Tongue (tissue), 3 donors: ENCODE measurements at places on chromosomes 1 and 21.
A peak's percentile ranks its signal among the peaks of the same experiment; 100 is the strongest.

- DNase-seq: no peak
Measured at GRCh38 chr1:202130297-202130721, 7.6 kb downstream of the GPR37L1 start.

DNA sequence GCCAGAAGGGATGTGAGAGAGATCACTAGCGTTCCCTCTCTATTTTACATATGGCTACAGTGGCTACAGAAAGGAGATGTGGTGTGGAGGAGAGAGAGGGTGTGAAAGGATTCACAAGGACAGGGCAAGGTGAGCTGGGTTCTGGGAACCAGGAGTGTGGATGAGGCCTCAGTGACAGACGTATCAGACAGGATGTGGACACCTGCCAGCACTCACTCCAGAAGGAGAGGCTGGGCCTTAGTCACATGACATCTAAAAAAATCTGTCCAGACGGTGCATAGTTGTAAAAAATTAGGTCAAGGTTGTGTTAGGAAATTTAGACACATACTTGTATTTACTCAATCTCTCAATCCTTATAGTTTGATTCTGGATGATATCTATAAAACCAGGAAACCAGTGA is 10.6 kb downstream of the TRIM67 start:
- DNase-seq: no peak

DNA sequence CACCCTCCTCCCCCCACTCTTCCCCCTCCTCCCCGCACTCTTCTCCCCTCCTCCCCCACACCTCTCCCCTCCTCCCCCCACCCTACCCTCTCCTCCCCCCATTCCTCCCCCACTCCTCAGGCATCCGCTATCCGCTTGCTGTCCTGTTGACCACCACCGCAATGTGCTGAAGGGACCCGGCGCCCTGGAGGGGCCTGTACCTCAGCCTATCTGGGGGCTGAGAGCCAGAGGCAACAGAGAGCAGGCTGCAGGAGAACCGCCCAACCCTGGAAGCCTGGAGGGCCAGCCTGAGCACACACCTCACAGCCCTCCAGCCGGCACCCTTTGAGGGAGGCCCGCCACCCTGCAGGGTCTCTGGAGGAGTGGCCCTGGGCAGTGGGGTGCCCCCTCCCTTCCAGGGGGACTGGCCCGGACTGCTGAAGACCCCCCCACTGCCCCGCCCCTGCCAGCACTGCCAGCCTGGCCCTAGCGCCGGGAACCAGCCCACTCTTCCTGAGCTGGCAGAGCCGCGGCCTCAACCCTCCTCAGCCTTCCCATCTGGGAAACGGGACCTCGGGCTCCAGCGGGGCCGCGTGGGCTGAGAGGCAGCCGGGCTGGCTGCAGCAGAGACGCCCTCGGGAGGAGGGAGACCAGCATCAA is 1.2 kb downstream of the C1QTNF12 start:
- no peak for DNase-seq

DNA sequence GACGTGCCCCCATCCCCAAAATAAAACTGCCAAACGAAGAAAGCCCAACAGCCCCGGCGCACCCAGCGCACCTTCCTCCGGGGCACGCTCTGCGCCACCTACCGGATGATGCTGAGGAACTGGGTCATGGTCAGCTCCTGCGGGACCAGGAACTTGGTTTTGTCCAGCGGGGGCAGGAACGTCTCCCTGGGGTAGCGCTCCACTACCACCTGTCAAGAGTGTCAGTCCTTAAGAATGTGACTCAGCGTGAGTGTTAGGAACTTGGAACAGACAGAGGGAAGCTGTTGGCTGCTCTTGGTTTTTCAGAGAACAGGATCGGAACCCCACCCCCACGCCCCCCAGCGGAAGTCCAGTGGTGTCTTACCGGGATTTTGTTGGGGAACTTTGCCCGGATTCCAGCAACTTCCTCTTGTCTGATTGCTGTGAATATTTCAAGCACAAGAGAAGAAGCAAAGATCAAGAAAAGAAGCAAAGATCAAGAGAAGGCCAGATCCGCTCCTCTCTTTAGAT is 431 bp downstream of the MAP1LC3C start:
- peak; percentile 91 for DNase-seq

- no peak for DNase-seq
Measured at GRCh38 chr21:46545911-46546310, 59.0 kb downstream of the S100B start.
